ENCODE measurements at places on chromosomes 11 and 22.

DNA sequence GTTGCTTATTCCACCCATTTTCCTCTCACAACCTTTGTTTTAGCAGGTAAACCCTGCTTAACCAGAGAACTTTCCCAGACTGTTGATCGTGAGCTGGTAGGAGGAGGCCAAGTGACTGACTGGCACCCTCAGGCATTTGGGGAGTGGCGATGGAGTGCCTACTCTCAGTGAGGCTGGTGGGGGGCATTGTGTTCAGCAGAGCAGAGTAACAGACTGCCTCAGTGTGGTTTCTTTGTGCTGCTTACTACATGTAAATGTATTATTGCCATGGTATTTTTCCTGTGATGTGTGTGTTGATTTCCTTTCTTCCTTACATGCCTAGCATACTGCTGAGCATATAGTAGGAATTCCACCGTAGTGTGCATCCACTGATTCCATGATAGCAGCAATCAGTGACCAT is 2.6 kb downstream of the MARK2 start:
- peak; percentile 27 for DNase-seq

GRCh38 chr11:19419021-19419750 is 178.4 kb upstream of the E2F8 start:
- DNase-seq = no peak

DNA sequence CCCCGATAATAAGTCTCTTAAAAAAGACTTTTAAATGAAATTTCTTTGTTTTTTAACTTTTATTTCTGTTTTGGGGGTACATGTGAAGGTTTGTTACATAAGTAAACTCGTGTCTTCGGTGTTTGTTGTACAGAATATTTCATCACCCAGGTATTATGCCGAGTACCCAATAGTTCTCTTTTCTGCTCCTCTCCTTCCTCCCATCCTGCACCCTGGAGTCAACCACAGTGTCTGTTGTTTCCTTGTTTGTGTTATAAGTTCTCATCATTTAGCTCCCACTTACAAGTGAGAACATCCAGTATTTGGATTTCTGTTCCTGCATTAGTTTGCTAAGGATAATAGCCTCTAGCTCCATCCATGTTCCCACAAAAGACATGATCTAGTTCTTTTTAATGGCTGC is 1.6 kb upstream of the GSTP1 start:
- no peak for DNase-seq

- DNase-seq = peak; percentile 68
These were observed 4.4 kb downstream of the SEC14L6 start for GRCh38 chr22:30541961-30542810.

DNA sequence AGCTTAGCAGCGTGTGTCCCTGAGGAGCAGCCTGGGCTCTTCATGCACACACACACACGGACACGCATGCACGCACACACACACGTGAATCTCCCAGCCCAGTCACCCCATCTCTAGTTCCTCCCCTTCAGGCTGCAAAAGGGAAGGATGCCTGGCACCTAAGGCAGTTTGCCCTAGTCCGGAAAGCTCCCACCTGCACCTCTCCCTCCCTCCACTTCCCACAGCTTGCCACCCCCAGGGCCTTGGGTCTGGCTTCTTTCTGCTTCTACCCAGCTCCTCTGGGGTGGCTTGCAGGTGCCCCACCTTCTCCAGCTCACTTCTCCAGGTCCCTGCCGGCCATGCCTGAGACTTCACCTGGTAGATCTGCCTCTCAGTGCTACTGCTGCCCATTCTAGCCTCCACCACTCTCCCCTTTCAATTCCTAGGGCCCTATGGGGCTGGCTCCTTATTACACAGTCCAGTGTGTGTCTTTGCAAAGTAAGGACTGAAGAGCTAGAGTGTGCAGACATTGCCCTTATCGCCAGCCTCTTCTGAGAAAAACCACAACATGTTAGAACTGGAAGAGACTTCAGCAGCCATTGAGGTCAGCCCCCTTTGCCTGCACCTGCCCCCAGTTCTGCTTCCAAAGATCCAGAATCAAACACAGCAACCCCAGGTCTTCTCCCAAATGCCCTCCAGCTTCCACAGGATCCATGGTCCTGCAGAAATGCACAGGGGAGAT is 33.5 kb upstream of the CHST1 start:
- DNase-seq = no peak

- DNase-seq = peak; percentile 76
These were observed 3.1 kb upstream of the ADM start for GRCh38 chr11:10301656-10302358.

All from Caki2 (cell line).